ENCODE measurements at places on chromosomes 13 and 19.

DNA sequence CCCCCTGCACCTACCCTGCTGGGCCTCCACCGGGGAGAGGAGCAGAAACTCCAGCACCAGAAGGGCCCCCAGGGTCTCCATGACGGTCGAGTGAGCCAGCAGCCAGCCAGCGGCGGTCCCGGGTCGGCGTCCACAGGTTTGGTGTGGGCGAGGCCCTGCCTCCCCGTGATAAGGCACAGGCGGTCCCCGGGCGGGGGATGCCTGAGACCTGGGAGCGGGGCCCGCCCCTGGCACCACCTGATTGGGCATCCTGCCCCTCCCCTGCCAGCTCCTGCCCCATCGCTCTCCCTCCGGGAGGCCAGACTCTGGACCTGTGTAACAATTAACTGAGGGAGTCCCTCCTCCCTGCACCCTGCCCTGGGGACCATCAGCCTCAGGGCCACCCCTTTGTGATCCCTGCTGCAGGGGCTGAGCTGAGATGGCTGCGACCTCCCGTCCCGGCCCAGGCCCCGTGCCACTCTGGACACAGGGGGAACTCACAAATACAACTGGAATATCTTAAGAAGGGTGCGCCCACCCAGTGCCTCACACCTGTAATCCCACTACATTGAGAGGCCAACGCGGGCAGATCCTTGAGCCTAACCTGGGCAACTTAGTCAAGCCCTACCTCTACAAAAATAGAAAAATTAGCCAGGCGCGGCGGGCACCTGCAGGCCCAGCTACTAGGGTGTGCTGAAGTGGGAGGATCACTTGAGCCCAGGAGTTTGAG lies at the start of gene SMIM24:
Gene SMIM24 (minus strand): TSS at position 143 of the 709 bp plus-strand sequence. CDS start 62 bp downstream, at position 81.
- no peak for DNase-seq

DNA sequence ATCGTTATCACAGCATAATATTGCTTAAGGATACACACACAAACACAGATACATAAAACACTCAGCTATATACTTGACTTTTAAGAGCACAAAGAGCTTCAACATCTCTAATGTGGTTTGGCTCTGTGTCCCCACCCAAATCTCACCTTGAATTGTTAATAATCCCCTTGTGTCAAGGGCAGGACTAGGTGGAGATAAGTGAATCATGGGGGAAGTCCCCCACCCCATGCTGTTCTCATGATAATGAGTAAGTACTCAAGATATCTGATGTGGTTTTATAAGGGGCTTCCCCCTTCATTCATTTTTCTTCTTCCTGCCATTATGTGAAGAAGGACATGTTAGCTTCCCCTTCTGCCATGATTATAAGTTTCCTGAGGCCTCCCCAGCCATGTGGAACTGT lies 481.4 kb downstream of the PCDH9 start:
- DNase-seq = no peak

GRCh38 chr13:109951491-109951890 lies 165.1 kb upstream of the IRS2 start:
- DNase-seq = no peak

GRCh38 chr13:49604570-49604969 lies 19.2 kb upstream of the RCBTB1 start:
- DNase-seq = no peak

GRCh38 chr13:33018886-33019285 lies 2.7 kb downstream of the KL start:
- no peak for DNase-seq

- DNase-seq = no peak
Observed at GRCh38 chr13:114164681-114165429, 14.2 kb upstream of the CFAP97D2 start.

GRCh38 chr13:83865161-83866137 lies 16.8 kb downstream of the SLITRK1 start:
- DNase-seq = no peak

GRCh38 chr13:37412241-37412921 lies 186.2 kb downstream of the POSTN start:
- DNase-seq = no peak

DNA sequence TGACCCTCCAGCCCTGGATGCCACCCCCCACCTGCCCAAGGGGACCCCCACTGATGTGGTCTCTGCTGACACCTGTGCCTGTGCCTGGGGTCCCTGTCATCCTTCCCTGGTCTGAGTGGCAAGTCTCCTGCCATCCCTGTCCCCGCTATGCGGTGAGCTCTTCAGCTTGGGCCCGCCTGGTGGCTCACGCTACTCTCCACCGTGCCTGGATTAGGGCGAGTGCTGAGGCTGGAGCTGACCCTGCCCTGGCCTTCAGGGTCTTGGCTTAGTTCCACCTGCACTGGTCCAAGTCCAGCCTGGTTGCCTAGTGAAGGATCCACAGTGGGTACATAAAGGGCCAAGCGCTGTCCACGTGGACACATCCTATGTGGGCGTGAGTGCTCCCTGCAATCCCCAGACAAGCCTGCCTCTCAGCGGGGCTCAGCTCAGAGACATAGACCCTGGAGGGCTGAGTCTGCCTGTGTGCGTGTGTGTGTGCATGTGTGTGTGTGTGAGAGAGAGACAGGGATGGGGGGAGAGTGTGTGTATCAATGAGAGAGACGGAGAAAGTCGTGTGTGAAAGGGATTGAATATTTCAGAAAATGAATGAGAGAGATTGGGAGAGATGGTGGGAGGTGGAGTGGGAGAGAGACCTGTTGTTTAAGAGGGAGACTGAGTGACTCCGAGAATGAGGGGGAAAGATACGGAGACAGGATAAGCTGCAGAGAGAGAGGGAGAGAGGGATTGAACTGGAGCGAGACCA lies 22.1 kb downstream of the WTIP start:
- DNase-seq = no peak

DNA sequence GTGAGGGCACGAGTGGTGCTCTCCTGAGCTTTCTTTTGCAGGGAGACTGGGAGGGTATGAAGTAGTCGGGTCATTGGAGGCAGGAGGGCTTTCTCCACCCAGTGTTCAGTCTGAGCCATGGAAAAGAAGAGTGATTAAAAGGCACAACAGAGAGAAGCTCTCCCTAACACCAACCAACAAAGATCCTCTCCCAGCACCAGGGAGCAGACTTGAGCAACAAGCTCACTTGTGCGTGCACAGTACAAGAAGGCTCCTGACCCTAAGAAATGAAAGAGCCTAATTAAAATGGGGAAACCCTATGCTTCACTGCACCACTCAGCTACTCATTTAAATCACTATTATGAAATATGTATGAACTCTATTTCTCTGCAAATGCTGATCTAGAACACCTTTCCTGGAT lies 276.3 kb upstream of the SOX21 start:
- DNase-seq = no peak

- no peak for DNase-seq
Observed at GRCh38 chr13:89925107-89925506, 1422.4 kb upstream of the MIR17HG start.

GRCh38 chr19:55178781-55179599 lies 1.1 kb downstream of the SYT5 start:
- peak; percentile 98 for DNase-seq

DNA sequence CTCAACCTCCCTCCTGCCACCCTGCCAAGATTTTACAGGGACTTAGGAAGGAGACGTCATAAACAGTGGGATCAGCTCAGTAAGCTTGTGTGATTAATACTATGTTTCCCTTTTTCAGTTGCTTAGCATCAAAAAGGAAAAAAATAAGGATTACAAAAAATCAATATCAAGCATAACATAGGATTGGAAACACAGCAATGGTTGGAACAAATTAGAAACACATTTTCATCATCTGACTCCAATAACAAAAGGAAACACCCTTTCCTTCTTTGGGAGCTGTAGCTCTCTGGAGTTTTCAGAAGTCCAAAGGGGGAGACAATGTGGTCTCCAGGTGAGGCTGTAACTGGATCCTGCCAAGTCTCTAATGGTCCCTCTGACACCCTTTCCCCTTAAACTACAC lies 233.4 kb downstream of the B3GLCT start:
- no peak for DNase-seq

DNA sequence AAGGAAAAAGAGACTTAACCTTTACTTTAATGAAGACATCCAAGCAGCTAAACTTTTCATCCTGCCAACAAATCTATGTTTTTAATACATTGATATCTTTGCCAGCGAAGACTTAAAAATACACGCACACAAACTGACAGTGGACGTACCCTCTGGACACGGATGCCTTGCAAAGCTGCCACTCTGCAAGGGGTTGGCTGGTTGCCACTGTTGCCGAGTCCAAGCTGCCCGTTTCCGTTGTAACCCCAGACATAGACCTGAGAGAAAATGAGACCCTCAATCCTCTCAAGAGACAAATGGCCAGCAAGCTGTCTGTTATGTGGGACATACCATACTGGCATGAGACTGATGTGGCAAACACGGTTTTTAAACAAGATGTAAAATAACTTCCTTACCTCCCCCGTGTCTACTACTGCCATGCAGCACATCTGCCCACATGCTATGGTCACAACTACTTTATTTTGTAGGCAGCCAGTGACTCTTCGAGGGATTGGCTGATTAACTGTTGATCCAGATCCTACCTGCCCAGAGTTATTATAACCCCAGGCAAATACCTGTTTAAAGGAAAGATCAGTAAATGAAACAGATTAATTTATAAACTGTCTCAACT lies 21.2 kb downstream of the RCBTB2 start:
- DNase-seq = no peak

DNA sequence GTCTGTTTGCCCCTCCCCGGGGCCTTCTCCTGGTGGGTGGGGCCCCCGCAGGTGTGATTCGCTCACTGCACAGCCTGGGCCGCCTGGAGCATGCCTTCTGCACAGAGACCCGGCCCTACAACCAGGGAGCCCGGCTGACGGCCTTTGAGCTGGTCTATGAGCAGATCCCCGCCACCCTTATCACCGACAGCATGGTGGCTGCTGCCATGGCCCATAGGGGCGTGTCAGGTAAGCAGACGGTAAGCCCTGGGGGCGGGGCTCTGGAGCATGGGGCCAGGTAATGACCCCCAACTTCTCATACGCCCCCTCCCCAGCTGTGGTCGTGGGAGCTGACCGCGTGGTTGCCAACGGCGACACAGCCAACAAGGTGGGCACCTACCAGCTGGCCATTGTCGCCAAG lies 4.2 kb downstream of the MRI1 start:
- DNase-seq = no peak

DNA sequence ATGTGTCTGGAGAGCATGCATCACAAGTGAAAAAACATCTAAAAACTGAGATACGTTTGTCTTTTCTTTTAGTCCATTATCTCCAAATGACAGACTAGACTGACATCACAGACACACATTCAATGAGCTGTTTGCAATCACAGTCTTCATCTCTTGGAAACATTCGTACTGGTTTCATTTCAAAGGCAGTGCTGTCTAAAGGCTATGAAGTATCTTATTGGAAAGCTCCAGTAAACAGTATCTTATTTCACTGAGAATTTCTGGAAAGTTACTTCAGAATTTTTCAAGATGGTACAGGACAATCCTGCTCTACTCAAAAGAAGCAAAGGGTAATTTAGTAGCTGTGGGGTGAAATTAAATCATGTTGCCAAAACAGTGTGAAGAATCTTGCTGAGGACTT lies 53.5 kb upstream of the TNFRSF19 start:
- DNase-seq = no peak

- no peak for DNase-seq
Observed at GRCh38 chr13:73142071-73142470, 83.3 kb downstream of the KLF5 start.

DNA sequence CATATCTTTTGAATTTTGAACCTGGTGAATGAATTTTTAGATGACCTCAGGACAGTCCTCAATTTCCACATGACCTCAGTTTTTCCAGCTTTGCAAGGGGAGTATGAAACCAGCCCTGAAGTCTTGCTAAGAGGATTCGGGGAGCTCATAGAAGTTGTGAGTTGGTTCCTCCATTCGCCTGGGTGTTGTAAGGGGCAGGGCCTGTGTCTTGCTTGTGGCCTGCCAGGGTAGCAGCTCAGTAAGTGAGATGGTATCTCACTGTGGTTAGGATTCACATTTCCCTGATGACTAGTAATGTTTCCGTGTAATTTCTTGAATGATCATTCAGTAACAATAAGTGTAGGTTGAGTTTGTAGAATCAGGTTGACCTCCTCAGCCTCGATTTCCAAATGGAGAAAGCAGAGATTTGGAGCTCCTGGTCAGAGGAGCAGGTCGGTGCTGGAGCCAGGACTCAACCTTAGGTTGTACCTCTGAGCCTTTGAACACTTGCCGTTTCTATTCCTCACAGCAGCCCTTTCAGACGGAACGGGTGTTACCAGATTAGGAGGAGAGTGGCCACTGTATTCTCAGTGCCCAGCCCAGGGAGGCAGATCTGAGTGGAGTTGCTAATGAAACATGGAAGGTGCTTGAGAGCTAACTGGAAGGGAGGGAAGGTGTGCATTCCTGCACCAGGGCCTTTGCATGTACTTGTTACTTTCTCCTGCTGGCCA lies 14.6 kb downstream of the NACC1 start:
- peak; percentile 33 for DNase-seq

DNA sequence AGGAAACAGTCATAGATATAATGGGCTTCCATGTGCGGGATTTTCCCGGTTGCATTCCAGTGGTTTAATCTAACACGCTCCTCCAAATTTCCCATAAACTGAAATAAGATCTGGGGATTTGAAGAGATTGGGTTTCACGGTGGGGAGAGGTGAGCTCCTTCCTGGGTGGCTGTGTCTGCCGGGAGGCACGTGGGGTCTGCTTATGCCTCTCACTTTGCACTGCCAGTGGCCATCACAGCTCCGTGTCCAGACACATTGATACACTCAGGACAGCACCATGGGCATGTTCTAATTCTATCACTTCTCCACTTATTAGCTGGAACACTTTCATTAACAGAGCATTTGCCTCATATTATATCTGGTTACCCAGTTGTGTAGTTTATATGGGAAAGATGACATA lies 73.4 kb downstream of the SOX1 start:
- no peak for DNase-seq

All from effector memory CD8-positive, alpha-beta T cell (primary cell).